A549 treated with DMSO at 1 μM for 4 hours (cell line): ENCODE measurements at places on chromosomes 12 and 14. TPM values are rescaled to one million over a fixed set of nuclear protein-coding genes. Genes with fewer than 3 reads are reported as not detected.

NKX2-1 gene
- total RNA-seq = 0.04 to 0.07 TPM in 2 of 5 replicates, not detected in the others

FAM186B gene
- 0.08 to 0.16 TPM (median 0.12 TPM) in 5 replicates for total RNA-seq

MGAT4C gene
- 0.03 to 0.08 TPM (median 0.06 TPM) in 4 of 5 replicates, not detected in the other for total RNA-seq

CLEC1A gene
- not detected in 5 replicates for total RNA-seq

GAS2L3 gene
- total RNA-seq = 7.8 to 11.5 TPM (median 10.6 TPM) in 5 replicates

LRP1 gene
- total RNA-seq = 18.0 to 25.7 TPM (median 21.5 TPM) in 5 replicates

MANSC4 gene
- total RNA-seq = not detected in 5 replicates

KRT6C gene
- not detected in 5 replicates for total RNA-seq

SERPINA10 gene
- total RNA-seq = 0.06 TPM in 1 of 5 replicates, not detected in the others

HOXC13 gene
- total RNA-seq = 5.4 to 10.5 TPM (median 9.0 TPM) in 5 replicates

FAM222A gene
- total RNA-seq = 3.9 to 7.6 TPM (median 6.5 TPM) in 5 replicates

APOLD1 gene
- total RNA-seq = 0.19 to 0.67 TPM (median 0.26 TPM) in 5 replicates

TMTC1 gene
- 0.04 to 0.08 TPM (median 0.05 TPM) in 3 of 5 replicates, not detected in the others for total RNA-seq

GLIPR1L1 gene
- total RNA-seq = not detected in 5 replicates

CIDEB gene
- total RNA-seq = 0.14 to 0.70 TPM (median 0.29 TPM) in 5 replicates

TPPP2 gene
- total RNA-seq = not detected in 5 replicates

CTSG gene
- not detected in 5 replicates for total RNA-seq

SUOX gene
- total RNA-seq = 7.8 to 10.5 TPM (median 9.3 TPM) in 5 replicates

SVOP gene
- total RNA-seq = not detected in 5 replicates

PZP gene
- not detected in 5 replicates for total RNA-seq

CRIP2 gene
- total RNA-seq = 101 to 165 TPM (median 142 TPM) in 5 replicates

RHEBL1 gene
- total RNA-seq = 3.9 to 6.4 TPM (median 5.7 TPM) in 5 replicates

ANO4 gene
- 0.05 to 0.06 TPM (median 0.06 TPM) in 3 of 5 replicates, not detected in the others for total RNA-seq

LAG3 gene
- 0.47 to 2.2 TPM (median 1.4 TPM) in 5 replicates for total RNA-seq

PCNX4 gene
- 29.8 to 36.3 TPM (median 30.9 TPM) in 5 replicates for total RNA-seq

HOXC12 gene
- not detected in 5 replicates for total RNA-seq
